ENCODE measurements at places on chromosomes 1 and 21. TPM values are rescaled to one million over a fixed set of nuclear protein-coding genes. Genes with fewer than 3 reads are reported as not detected.

DNA sequence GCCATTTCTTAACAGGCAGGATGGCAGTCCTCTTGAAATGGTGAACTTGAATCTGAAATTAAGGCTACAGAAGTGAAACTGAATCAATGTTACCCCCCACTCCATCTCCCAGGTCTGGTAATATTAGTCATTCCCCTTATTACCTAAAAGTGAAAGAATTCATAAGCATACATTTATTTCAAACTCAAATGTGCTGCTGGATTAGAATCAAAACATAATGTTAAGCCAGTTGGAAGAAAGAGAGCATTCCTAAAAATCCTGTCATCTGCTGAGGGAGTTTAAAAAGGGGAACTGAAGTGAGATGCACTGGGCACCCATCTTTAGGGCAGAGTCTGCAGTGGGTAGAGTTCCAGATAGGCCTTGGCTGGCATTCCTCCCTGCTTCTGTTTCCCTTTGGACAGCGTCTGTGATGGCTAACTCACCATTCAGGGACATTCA lies 17.4 kb downstream of the KIAA0319L start:
- no peak for DNase-seq

GRCh38 chr1:14094611-14095400 lies 394.8 kb downstream of the PRDM2 start:
- DNase-seq, result no peak

GRCh38 chr1:33119532-33120217 lies 38.7 kb downstream of the AZIN2 start:
- DNase-seq, result no peak

- no peak for DNase-seq
These were observed 118.2 kb downstream of the FOXD2 start for GRCh38 chr1:47555841-47556560.

DNA sequence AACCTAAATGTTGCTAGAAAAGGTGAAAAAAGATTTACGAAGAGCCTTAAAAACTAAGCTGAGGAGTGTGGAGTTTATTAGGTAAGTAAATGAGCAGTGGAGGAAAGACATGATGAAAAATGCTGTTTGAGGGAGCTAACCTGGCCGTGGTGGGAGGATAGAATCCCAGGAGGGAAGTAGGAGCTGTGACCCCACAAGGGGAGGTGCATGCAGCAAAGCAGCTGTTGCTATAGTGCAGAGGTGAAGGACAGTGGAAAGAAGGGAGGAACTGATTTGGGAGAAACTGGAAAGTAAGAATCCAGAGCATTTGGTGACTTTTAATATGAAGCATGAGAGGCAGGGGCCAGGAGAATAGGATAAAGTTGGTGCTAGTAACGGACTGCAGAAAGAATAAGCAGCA lies 271.7 kb upstream of the ADGRL2 start:
- DNase-seq, result no peak

DNA sequence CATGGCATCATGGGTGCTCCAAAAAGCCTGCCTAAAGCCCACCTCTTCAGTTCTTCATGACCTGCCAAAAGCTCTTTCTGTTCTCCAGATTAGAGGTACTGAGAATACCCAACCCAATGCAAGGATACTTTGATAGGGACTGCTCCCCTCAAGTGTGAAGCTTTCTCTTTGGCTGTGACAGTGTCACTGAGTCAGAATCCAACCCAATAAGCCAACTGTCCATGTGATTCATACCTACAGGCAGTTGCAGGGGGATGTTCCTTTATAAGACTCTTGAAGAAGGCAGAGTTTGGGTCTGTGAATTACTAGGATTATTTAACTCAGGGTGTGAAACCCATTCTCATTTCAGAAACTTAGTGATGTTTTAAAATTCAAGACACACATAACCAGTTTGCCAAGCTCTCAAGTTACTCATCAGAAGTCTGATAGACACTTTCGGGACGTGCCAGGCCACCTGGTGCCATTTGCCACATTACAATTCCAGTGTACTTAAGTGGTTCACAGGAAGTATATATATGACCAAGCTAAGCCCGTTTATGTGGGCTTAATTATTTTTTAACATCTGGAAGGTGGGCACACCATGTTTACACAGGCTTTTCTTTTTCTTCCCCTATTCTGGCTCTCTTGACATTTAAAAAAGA lies 265.8 kb downstream of the NFIA start:
- no peak for DNase-seq

- no peak for DNase-seq
These were observed 89.6 kb upstream of the LPGAT1 start for GRCh38 chr1:211920141-211920572.

DNA sequence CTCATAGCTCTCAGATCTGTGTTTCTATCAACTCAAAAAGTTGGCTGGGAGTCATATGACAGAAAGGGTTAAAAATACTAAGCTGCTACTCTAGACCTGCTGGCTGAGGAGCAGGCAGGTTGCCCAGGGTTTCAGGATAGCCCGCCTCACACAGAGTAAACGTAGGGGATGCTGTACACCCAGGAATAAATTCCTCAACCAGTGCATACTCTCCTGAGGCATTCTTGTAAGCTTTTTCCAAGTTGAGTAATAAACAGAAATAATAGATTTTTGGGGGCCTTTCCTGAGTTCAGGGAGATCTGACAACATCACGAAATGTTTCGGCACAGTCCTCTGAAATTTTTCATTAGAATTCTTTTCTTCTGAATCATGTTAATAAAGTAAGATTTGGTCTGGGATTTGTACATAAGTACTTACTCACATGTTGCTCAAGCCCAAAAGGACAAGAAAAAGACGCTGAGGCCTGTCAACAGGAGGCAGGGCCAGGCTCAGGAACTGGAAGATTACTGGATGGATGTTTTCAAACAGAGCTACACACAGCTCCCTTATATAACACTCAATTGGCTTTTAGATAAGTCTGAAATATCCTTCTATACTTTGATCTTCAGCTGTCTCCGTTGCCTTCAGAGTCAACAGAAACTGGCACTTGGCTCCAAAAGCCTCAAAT lies 41.0 kb downstream of the TGFBR3 start:
- no peak for DNase-seq

- DNase-seq, result no peak
These were observed 5.5 kb upstream of the LAPTM5 start for GRCh38 chr1:30762930-30763650.

GRCh38 chr1:78958711-78959110 lies 47.8 kb downstream of the ADGRL4 start:
- no peak for DNase-seq

DNA sequence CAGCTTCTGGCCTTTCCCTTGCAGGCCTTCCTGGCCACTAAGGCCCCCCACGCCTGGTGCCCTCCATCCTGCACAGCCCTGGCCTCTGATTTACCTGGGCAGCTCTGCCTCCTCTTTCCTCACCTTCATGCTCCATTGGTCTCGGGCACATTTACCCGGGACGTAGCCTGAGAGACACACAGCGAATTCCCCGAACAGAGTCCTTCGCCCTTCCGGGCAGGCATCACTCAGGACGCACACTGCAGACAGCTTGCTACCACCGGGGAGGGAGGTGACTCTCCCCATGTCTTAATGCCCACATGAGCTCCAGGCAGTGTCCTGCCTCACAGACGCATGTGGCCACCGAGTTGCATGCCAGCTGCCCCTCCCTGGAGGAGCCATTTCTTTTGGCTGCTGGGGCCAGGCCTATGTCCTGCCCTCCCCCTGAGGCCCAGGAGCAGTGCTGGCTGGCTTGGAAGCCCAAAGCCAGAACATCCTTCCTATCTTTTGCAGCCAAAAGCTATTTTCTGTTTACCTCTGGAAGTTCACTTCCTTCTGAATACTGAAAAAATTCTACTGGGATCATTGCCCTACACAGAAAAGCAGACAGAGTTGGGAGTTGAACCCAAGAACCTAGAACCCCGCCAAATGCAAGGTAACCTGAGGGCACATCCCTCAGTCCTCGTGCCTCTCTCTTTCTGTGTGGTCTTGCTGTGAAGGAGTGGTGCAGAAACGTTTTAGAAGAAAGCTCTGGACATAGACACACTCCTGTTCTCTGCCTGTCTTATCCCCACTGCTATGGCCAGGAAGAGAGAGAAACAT lies 209.5 kb downstream of the TOMM20 start:
- DNase-seq, result no peak

GRCh38 chr1:20380616-20381035 lies 90.0 kb downstream of the VWA5B1 start:
- DNase-seq, result no peak

The RNU1-3 gene
- under 0.01 TPM for total RNA-seq

The PRAMEF13 gene
- not detected for total RNA-seq

The KDF1 gene
- under 0.01 TPM for total RNA-seq

The TMEM269 gene
- under 0.01 TPM for total RNA-seq

The SLC45A1 gene
- 0.27 TPM for total RNA-seq

The EPHA2 gene
- 0.54 TPM for total RNA-seq

Data from hematopoietic multipotent progenitor cell (in vitro differentiated cells).